NCI-H2107 (cell line): ENCODE measurements at places on chromosomes 4 and X.

DNA sequence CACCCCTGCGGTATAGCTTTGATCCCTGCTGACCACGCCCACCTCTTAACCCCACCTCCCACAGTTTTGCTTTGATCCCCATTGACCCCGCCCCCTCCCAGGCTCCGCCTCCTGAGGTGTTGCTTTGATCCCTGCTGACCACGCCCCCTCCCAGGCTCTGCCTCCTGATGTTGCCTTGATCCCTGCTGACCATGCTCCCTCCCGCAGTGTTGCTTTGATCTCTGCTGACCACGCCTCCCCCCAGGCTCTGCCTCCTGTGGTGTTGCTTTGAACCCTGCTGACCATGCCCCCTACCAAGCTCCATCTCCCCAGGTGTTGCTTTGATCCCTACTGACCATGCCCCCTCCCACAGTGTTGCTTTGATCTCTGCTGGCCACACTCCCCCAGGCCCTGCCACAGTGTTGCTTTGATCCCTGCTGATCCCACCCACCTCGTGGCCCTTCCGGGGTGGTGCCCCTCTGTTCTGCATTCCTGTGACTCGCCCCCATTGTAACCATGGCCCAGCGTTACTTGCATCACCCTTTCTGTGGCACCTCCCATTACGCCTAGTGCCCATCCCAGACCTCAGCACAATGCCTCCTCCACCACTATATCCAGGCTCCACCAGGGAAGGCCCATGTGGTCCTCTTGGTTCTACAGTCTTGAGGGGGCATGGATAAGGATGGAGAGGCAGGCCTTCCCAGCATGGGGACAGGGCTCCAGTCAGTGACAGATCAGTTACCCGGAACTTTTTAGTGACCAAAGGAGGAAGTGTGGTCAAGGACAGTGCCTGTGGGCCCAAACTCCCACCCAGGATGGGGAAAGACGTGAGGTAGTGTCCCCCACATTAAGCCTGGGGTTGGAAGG lies 70.8 kb downstream of the ADRA2C start:
- no peak for DNase-seq

DNA sequence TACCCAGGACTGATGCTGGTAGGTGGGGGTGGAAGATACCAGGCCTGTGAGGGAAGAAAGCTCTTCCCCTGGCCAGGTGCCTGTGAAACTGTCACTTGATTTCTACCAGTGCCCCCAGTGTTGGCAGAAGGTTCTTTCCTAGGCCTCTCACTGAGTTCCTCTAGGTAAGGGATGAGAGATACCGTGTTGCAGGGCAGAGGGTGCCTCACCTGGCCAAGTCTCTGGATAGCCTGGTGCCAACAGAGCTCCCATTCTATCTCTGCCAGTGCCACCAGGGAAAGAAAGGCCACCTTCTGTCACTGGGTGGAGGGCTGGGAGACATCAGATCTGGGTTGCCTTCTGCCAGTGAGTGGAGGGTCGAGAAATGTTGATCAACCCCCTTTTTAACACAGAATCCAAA lies 94.1 kb downstream of the RTL5 start:
- no peak for DNase-seq

- peak; percentile 11 for DNase-seq
These were observed 5.3 kb downstream of the APOO start for GRCh38 chrX:23902419-23902818.

GRCh38 chr4:46254788-46255187 lies 130.9 kb upstream of the GABRG1 start:
- DNase-seq, result no peak

DNA sequence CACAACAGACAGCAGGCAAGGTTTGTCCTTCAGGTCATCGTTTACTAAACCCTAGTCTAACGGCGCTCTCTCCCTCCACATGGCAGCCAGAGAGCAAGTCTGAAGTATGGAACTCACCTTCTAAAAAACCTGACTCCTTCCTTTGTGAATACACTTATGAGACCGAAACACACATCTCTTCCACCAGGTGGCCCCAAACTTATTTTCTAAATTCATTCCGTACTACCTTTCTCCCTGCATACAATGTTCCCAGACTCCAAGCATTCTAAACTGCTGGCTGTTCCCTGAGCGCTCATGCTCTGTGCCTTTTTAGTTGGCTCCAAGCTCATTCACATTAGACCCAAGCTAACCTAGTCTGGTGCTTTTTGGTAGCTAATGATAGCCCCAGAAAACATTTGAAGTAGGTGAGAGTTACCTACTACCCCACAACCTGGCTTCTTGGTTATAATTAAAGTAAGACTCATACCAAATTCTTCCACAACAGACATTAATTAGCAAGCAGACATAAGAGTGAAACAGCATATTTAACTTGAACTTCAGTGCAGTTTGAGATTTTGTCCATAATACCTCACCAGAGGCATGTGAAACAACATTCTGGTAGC lies 67.6 kb upstream of the DCLK2 start:
- peak; percentile 1 for DNase-seq

DNA sequence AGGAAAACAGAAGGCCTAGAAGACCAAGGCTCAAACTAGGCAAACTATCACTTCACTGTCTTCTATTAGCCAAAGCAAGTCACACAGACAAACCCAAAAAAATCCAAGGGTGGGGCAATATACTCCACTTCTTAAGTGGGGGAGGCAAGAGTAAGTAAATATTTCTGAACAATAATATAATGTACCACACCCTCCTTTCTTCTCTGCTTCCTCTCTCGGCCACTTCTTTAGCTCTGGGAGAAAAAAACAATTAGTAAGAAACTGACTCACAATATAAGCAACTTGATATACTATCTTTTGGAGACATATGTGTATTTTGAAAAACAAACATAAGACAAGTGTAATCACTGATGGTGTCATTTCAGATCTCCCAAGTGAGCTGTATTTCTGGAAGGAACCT lies 14.8 kb downstream of the DCAF8L1 start:
- DNase-seq, result no peak
